ENCODE measurements at places on chromosomes 3 and 15. TPM values are rescaled to one million over a fixed set of nuclear protein-coding genes. Genes with fewer than 3 reads are reported as not detected.

The HACD3 gene
- total RNA-seq, result 57.5 TPM

The DUOXA2 gene
- total RNA-seq, result not detected

- DNase-seq, result no peak
Measured at GRCh38 chr3:197866035-197866434, 75.0 kb downstream of the LRCH3 start.

The GNAT1 gene
- total RNA-seq, result not detected

GRCh38 chr3:148903941-148904340 lies 38.8 kb downstream of the CPA3 start:
- no peak for DNase-seq

The UBA7 gene
- total RNA-seq, result 2.6 TPM
